Activated T-cell treated with anti-CD3 and anti-CD28 coated beads for 48 hours (primary cell): ENCODE measurements at places on chromosomes 4 and X.

- no peak for DNase-seq
Measured at GRCh38 chrX:109553862-109554261, 17.2 kb downstream of the NXT2 start.

DNA sequence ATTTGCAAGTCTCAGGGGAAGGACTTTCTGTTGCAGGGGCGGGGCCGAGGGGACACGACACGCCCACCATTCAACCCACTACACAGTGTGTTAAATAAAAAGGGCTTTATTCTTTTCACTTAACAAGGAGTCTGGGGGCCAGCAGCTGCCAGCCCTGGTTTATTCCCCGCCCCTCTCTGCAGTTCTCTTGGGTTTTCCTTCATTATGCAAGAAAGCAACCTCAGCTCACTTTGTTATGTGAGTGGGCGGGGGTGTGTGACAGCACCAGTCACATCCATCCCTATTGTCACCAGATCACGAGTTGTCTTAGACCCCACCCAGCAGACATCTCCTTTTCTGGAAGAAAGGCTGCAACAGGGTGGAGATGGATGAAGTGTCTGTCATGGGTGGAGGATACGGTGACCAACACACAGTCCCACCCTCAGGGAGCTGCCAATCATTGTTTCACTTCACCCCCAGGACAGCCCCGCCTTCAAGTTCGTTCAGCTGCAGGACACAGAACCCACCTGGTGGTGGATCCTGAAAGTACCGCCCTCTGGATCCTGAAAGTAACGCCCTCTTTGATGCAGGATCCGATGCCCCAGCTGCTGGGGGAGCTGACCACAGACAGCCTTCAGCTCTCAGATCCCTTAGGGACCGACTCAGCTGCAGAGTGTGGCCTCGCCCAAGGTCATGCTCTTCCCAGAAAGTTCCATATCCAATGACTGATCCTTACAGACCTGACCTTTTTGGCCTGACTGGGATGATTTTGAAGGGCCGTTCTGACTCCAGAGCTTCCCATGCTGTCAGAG, 79.6 kb downstream of the SMIM20 start:
- DNase-seq = peak; percentile 30

GRCh38 chr4:102064747-102065442, 274.4 kb downstream of the BANK1 start:
- no peak for DNase-seq

DNA sequence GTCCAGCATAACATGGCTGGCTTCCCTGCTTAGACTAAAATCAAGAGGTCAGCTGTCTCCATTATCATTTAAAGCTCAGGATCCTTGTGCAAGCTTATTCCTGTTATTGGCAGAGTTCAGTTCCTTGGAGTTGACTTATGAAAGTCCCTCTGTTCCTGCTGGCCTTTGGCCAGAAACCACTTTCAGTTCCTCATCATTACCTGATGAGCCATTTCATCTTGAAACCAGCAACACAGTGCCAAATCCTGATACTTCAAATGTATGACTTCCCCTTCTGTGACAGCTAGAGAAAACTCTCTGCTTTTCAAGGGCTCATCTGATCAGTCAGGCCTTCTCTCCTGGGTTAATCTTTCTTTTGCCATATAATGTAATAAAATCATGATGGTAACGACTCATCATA, 110.6 kb upstream of the FSTL5 start:
- DNase-seq = no peak

DNA sequence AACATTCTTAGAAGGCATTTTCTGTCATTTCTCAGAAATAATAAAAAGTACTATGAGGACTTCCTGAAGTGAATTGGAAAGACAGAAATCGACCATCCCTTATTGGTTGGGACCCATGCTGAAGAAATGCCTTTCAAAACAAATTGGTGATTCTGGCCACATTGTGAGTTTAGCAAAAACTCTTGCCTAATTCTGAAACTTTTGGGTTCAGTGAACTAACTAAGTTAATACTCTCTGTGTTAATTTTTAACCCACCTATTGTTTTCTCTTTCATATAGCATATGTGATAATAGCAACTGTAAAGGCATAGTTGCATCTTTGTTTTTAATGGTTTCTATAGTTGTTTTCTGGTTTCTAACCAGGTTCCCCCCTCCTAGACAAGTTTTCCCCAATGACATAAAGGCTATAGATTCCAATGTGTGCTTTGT, 129.3 kb upstream of the FAT1 start:
- no peak for DNase-seq

GRCh38 chr4:56050625-56051024, 101.9 kb downstream of the CEP135 start:
- no peak for DNase-seq

DNA sequence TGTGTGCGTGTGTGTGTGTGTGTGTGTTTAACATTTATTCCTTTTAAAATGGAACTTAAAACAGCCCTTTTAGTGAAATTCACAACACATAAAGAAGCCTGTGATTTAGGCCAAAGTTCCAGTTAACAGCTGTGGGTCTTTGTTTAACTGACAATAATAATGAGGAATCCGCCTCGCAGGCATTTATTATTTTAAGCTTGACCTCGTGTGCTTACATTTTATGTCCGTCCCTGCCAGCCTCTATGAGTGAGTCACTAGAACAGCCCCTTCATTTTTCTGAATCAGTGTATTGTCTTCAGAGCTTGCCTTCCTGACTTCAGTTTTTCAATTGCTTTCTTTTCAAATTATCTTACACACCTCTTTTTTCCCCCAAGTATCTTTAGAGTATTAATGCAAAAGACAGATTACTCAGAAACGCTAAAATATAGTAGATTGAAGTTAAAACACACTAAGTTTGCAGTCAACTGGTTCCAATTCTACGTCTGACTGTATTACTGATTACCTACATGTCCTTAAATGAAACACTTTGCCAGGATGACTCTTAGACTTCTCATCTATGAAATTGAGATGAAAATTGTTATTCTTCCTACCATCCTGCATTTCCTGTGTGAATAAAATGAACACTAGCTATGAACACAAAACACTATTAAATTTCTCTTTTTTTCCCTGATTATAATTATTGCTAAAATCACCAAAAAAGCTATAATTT, 319.6 kb upstream of the HS3ST1 start:
- no peak for DNase-seq

DNA sequence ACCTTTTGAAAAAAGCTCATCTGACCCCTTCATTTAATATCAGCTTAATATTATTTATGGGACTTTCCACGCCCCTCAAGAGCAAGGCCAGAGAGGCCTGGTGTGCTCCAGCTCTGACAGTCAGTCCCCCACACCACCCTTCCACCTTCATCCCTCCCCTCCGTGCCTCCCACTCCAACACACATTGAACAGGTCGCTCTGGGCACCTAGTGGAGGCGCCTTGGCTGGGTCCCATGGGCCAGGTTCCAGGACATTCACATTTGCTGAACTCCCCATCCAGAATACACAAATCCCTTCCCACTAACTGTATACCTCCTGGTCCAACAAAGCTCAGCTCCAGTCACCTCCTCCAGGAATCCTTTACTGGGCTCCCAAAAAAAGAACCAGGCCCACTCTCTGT, 137.5 kb downstream of the BCOR start:
- DNase-seq = no peak

GRCh38 chrX:10379878-10380277, 223.1 kb downstream of the CLCN4 start:
- no peak for DNase-seq

- DNase-seq = no peak
Measured at GRCh38 chr4:45302828-45303227, 576.5 kb upstream of the GNPDA2 start.

DNA sequence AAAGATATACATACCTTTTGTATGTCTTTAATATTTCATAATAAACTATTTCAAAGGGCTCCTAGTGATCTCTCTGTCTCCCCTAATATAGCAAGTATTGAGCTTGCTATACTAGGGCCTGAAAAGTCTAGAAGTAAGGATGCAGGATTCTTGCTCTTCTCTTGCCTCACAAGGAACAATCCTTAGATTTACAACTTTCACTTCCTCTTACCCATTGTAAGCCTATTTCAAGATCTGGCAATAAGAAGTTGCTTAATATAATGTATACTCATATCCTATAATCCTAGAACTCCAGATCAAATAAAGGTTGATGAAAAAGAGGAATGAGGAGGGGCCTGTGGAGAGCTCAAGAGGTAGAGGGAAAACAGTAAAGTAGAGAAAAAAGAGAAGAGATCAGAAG, 40.8 kb upstream of the CHRDL1 start:
- DNase-seq = no peak

DNA sequence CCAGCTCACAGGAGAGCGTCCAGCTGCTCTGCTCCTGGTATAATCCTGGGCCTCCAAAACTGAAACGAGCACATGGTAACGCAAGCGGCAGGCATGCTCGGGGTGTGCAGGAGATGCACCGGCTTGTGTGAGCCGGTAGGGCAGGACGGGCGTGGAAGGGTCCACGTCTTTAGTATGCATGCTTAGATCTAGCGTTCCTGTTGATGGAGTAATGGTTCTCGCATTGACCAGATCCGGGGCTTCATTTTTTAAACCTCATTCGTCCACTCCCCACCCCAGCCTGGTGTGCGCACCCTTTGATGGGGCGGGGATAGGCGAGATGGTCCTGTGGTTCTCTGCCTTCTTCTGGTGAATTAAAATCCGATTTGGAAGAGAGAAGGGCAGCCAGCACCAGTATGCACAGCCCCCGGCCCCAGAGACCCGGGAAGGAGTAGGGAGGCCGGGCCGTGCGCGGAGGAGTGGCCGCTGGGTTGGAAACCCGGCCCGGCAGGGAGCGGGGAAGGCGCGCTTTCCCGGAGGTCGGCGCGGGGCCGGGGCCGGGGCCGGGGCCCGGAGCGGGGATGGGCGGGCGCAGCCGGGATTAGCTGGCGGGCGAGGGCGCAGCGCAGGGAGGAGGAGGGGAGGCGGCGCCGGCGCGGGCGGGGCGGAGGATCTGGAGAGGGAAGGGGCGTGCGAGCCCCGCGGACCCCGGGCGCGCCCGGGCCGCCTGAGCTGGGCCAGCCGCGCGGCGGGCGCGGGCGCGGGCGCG, 39.9 kb downstream of the FAM149A start:
- peak; percentile 6 for DNase-seq

- no peak for DNase-seq
Measured at GRCh38 chr4:26174027-26174426, 146.8 kb upstream of the RBPJ start.

- no peak for DNase-seq
Measured at GRCh38 chr4:15286041-15286440, 141.8 kb upstream of the C1QTNF7 start.

DNA sequence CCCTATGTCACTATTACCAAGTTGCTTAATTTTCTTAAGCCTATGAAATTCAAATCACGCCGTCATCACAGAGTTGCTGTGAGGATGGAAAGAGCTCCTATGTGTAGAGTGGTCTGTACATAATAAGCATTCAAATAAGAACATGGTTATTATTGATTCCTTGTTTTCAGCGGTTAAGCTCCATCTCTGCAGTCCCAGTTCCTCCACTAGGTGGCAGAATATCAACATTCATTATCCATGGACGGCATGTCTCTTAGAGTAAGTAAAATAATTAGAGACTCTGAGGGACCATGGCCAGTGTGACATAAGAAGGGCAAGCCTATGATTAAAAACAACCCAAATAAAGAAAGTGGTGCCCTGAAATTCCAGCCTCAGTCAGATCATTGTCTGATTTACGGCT, 132.5 kb upstream of the NHS start:
- peak; percentile 3 for DNase-seq

GRCh38 chrX:46681849-46682248, 77.1 kb downstream of the SLC9A7 start:
- DNase-seq = no peak

GRCh38 chrX:39318506-39319343, 517.5 kb downstream of the MID1IP1 start:
- DNase-seq = no peak

GRCh38 chr4:24537025-24537424, 47.3 kb downstream of the DHX15 start:
- no peak for DNase-seq

DNA sequence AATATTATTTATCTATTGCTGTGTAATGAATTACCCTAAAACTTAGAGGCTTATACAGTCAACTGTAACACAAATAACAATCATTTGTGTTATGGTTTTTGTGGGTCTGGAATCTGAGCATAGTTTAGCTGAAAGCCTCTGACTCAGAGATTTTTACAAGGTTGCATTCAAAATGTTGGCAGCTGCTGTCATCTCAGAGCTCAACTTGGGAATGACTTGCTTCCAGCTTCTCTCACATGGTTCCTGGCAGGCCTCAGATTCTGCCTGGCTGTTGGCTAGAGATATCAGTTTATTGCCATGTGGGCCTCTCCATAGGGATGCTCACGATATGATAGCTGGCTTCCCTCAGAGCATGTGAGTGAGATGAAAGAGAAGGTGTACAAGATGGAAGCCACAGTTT, 70.2 kb upstream of the BRWD3 start:
- DNase-seq = no peak

DNA sequence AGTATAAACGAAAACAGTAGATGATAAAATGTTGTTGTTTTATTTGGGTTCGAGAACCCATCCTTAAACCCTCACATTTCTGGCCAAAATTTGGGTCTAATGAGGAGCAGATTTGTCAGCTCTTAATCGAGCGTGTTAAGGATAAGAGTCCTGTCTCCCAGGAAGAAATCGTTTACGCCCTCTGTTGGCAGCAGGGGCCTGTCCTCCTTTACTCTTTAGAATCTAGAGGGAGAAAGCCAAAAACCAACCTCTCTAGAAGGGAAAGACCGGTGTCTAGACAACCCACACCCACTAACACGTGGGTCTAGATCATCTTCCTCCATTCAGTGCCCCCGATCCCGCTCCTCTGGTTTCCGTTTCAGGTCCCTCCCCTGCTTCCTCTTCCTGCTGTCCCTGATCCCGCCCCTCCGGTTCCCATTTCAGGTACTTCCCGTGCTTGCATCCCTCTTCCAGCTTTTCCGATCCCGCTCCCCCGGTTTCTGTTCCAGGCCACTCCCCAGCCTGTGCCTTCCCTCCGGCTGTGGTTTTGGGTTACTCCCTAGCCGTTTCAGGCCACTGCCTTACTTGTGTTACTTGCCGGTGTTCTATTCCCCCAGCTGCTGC, 339.1 kb downstream of the PAPSS1 start:
- DNase-seq = no peak

GRCh38 chr4:89762311-89762710, 74.7 kb downstream of the SNCA start:
- no peak for DNase-seq

- DNase-seq = no peak
Measured at GRCh38 chrX:18698737-18699650, 8.5 kb upstream of the PPEF1 start.

GRCh38 chr4:83234902-83235644, 49.5 kb downstream of the COQ2 start:
- no peak for DNase-seq

GRCh38 chr4:138078253-138078652, 163.9 kb downstream of the SLC7A11 start:
- DNase-seq = no peak
